NCI-H526 treated with DMSO at 0.1 percent for 48 hours (cell line): ENCODE measurements at places on chromosomes 5 and 9.

- DNase-seq, result no peak
Measured at GRCh38 chr9:120694559-120694958, 19.7 kb downstream of the MEGF9 start.

DNA sequence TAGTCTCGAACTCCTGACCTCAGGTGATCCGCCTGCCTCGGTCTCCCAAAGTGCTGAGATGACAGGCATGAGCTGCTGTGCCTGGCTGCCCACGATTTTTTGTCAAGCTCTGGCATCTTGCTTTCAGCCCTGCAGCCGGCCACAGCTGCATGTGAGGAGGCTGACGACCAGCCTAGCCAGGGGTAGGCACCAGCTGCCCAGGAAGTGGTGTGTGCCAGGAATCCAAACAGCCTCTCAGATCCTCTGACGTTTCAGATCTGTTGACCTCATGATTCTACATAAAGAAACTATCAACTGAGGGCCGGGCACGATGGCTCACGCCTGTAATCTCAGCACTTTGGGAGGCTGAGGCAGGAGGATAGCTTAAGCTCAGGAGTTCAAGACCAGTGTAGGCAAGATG is 19.0 kb downstream of the DYNC2I2 start:
- DNase-seq, result no peak

GRCh38 chr9:25857147-25857546 is 178.9 kb upstream of the TUSC1 start:
- DNase-seq, result no peak

DNA sequence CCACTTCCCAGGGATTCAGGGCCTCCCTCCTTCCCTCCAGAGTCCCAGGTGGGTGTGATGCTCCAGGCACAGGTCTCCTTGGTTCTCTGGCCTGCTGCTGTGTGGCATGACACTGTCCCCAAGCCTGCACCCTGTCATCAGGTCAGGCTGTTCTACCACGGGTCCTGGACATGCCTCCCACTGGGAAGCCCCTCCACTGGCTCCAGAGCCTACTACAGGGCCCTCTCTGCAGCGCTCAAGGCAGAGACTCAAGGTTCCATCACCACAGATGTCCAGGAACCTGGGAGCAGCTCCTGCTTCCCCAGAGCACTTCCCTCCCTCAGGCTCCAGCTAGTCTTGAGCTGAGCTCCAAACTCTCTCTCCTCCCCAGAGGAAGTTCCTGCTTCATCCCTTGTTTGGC is 237.3 kb downstream of the PBX3 start:
- no peak for DNase-seq

- no peak for DNase-seq
Measured at GRCh38 chr5:170109059-170110031, 3.6 kb downstream of the FOXI1 start.

DNA sequence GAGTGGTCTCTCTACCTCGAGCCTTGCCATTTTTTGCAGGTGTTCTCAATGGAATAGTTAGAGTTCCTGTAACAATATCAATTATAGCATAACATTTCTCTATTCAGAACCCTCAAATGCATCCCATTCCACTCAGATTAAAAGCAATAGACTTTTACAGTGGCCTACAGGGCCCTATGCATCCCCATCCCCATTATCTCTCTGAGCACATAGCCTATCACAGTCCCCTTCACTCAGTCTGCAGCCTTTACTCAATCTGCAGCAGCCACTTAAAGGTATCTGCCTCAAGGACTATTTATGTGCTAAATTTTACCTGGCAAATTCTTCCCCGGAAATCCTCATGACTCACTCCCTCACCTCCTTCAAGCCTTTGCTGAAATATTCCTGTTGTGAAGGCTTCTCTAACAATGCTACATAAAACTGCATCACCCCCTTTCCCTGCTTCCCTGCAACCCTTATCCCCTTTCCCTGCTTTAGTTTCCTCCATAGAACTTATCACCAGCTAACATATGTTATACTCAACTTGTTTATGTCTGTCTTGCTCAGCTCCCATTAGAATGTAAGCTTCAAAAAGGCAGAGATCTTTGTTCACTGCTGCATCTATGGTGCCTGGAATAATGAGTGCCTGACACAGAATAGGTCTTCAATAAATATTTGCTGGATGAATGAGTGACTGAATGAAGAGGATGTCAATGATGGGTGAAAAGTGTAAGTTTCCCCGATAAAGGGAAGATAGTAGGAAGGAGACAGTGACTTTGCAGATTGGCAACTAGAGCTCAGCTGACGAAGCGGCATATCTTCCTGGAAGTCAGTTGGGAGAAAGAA is 54.1 kb upstream of the ZNF366 start:
- no peak for DNase-seq

GRCh38 chr5:138372225-138372624 is 19.7 kb downstream of the KDM3B start:
- DNase-seq, result no peak
